ENCODE measurements at places on chromosomes 3 and 15.

DNA sequence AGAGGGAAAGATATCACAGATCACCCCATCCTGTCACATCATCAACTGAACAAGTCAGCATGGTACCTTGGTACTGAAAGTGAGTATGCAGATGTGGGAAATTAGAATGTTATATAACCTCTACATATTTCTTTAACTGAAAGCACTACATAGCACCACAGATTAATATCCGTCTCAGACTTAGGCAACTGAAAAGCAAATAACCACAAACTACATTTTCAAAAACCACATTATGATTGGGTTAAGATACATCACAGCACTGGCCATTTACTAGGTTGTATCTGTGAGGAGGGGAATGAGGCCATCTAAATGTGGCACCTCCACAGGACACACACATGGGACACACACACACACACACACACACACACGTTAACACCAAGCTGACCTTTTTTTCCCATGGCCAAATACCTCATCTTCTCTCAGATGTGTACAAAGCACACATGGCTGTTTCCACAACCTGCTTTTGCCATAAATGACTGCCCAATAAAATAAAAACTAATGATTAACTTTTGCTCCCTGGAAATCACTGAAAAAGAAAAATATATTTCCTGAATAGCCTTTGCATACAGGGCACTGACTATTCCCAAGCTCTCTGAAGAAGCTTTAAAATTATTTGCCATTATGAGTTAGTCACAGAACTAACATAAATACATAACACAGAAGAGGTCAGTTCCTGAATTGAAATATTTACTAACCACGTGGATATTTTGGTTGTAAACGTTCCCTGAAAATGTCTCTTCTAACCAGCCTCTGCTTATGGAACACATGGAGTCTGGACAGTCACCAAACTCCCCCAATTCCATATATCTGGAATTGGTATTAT is 60.1 kb downstream of the SUMF1 start:
- DNase-seq = no peak

- DNase-seq = no peak
Observed at GRCh38 chr15:90529011-90529370, 732 bp upstream of the CRTC3 start.

DNA sequence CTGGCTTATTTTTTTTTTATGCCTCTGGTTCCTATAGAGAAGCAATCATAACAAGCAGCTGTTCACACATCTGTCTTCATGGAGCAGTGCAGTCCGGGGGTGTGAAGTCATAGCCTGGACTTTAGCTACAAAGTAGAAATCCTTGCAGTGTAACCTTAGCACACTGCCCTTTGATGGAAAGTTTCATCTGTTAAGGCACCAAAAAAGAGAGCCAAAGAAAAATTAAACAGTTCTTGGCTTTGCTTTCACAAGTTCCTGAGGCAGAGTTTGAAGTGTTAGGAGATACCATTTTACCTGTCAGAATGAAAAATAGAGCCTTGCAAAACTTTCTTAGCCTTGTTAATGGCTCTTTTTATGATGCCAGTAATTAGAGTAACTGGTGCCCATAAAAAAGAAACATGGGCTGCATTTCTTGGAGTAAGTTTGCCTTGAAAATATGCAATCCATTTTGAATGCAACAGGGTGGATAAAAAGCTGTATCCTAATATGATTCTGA is 84.1 kb downstream of the PIK3R4 start:
- DNase-seq = no peak

DNA sequence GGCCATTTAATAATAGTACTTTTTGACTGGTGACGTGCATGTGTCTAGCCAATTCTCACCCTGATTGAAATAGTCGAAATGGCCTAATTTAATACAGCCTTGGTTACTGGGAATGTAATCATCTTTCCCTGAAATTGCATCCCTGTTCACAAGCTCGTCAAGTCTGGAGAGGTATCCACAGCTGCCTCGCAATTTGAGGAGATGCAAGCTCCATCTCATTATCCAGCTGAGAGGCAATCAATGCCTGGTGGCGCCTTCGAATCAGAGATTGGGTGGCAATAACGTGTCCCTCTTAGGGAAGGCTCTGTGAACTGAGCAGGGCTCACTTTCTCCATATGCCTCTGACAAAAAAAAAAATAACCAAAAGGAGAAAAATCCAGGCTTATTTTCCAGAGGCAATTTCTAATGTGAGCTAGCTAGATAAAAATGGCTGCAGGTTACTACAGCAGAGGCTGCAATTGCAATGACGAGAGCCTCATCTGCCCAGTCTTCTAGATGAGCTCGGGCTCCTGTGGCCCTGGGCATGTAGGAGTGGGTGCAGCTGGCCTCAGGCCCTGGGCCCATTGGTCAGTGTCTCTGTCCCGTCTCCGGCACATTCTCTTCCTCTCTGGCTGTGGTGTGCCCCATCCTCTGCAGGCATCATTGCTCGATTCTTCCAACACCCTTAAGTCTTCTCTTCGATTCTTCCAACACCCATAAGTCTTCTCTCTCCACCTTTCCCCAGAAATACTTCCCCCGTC is 487.5 kb downstream of the GABRG3 start:
- no peak for DNase-seq

DNA sequence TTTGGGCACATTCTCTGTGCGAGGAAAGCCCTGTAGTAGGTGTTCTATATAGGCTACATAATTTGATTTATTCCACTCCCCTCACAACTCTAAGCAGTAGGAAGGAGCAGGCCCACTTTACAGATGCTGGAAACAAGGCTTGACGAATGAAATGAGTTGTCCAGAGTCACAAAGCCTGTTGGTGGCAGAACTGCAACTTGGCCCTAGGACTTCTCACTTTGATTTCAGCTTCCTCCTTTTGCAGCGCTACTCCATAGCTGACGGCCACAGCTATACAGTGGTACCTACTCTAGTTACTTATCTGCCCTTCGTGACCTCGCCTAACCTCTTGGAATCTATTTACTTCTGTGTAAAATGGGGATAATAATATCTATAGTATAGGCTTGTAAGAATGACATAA is 2.5 kb upstream of the IRAK2 start:
- no peak for DNase-seq

GRCh38 chr15:65361708-65362459 is 15.9 kb downstream of the IGDCC3 start:
- DNase-seq = no peak

GRCh38 chr3:184350618-184351017 is 10.8 kb downstream of the CLCN2 start:
- no peak for DNase-seq

DNA sequence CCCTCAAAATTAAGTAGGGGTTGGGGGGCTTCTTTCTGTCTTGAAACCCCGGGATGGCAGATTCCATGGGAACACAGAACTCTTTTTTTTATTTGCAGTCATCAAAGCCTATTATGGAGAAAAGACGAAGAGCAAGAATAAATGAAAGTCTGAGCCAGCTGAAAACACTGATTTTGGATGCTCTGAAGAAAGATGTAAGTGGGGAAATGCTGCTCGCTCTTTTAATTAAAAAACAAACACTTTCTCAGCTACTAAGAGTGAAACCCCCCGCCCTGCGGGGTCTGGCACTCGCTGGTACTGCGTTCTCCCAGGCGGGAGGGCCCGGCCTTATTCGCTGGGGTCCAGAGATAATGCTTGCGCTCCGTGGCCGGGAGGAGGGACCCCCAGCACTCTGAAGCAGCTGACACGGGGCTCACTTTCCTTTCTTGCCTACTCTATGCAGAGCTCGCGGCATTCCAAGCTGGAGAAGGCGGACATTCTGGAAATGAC is 615 bp downstream of the HES1 start:
- no peak for DNase-seq

- DNase-seq = no peak
Observed at GRCh38 chr15:101394056-101394630, 95.4 kb downstream of the PCSK6 start.

DNA sequence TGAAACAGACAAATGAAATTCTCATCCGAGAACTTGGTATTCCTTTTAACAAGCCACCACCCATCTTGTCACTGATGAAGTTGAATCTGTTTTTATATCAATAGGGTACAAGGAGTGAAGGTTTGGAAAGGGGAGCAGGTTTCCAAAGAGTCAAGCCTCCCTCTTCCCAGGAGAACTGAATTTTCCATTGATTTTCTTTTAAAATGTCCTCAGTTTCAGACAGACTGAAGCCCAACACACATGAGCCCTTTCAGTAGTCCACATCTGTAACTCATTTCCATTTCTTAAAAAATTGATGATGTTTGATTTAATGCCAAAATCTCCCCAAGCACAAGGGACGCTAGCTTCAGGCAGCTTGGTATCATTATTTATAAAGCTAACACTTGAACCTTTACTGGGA is 187.7 kb downstream of the FOXB1 start:
- no peak for DNase-seq

DNA sequence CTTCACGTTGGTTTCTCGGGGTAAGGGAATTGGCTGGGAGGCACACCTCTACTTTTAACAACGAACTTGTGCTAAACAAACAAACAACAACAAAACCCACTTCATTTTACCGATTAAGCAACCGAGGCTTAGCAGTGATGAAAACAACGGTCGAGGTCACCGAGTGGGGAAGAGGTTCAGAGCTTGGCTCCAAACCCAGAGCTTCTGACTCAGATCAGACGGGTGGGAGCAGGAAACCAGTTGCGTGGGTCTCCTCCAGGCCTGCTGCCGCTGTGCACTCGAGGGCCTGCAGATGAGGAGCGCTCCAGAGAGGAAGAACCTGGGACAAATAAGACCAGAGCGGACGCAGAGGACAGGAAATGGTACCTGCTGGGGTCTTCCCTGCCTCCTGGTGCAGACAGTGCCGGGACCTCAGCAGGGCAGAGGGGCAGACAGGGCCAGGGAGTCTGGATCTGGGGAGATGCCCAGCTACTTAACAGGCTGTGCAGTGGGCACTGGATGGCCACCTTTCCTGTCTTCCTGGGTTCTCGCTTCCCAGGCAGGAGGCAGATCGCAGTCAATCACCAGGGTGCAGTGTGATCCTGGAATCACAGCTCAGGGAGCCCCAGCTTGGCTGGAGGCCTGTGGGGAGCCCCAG is 99.0 kb upstream of the MEF2A start:
- no peak for DNase-seq

DNA sequence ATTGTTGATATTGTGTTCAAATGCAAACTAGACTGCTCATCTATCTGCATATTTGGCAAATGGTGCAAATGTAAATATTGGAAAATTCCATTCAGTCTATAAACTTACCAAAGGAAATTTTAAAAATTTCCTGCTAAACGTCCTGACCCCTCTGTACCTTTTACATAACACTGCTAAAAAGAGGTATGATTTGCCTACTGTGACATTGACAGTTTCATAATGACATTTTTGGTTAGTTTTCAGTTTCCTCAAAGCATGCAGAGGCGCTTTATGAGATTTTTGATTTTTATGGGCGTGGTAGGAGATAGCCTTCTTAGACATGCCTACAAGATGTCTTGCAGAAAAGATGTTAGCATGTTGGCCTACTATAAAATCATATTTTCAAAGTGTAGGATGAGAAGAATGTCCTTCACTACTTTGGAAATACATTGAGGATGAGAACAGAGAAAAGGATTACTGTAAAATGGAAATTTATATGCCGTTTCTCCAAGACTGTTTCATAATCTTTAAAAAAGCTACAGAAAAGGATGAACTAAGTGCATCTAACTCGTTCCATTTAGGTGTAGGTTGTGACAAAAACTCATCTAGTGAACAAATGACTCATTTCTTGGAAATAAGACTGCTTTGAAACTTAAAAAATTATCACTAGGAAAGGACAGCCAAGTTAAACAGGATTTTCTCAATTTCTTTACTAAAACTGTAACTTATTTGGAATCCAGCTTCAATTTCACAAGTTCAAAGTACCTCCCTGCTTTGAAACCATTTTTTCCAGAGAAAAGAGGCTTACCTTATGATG is 14.5 kb upstream of the ISLR start:
- DNase-seq = no peak

GRCh38 chr3:56988458-56989168 is 71.9 kb upstream of the SPATA12 start:
- peak; percentile 91 for DNase-seq

DNA sequence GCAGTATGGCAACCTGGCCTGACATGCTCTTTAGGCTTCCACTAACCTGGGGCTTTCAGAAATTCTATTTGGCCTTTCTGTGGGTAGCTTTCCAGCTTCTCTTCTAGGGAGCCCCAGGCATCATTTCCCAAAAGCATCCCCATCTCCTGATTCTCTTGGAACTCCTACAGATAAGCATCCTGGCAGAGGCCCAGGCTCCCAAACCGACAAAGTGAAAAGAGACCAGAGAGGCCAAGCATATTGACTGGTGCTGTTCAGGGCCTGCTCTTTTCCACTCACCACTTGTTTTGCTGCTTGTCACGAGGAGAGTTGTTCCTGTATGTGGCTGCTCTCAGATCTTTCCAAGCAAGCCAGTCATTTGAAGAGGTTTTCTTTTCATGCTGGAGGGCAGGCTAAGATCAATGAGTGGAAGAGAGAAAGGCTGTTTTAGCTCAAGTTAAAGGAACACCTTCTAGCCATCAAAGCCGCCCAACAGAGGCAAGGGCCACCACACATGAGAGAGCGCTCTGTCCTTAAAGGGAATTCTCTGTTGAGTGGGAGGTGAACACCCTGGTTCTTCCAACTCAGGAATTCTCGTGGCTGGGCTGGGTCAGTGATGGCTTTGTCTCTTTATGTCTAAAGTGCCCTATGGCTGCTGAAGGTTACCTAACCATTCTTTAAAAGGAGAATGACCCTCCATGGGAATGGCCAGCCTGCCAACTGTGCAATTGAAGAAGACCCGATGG is 31.1 kb upstream of the NR2E3 start:
- DNase-seq = no peak

GRCh38 chr3:83765956-83766355 is 1192.8 kb upstream of the CADM2 start:
- no peak for DNase-seq

DNA sequence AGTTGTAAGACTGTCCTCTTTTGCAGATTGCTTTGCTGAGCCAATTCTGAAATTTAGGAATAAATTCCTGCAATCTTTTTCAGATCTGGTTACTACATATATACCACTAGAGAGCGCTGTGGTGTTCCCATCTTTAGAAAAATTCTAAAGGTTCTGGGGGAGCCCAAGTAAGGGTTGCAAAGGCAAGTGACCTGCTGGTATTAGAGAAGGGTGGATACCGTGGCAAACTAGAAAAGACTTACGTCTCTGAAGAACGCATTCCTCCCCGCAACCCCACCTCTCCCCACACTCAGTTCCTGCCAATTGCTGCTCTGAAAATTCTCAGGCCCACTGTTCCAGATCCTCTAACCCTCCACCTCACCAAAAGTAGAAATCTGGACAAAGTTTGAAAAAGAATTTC is 48.5 kb downstream of the EFHB start:
- DNase-seq = no peak

GRCh38 chr3:153290268-153291015 is 128.4 kb downstream of the RAP2B start:
- DNase-seq = no peak

Measured in NCI-H1694 treated with DMSO at 0.1 percent for 48 hours (cell line).